ENCODE measurements at places on chromosomes 7 and 10.

DNA sequence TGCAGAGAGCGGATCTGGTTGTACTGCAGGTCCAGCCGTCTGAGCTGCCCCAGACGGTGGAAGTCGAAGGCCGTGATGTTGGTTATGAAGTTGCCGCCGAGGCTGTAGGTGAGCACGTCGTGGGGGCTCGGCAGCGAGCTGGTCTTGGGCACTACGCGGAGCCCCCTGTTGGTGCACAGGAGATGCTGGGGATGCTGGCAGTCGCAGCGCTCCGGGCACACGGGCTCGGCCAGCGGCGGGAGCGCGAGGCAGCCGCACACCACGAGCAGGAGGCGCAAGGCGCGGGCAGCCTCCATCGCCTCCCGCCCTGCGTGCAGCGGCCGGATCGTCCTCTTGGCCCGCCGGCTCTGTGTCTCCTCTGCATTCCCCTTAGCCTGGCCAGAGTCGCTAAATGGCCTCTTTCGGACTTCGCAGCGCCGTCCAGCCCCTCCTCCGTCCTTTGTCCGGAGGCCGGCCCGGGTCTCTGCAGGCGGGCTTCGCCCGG lies 337 bp downstream of the TRIL start:
- DNase-seq = no peak

GRCh38 chr7:142405122-142405765 lies 147.4 kb upstream of the PRSS58 start:
- DNase-seq = no peak

- DNase-seq = no peak
These were observed 4.8 kb upstream of the ZNF488 start for GRCh38 chr10:47388879-47389278.

GRCh38 chr10:75613685-75614504 lies 182.5 kb downstream of the LRMDA start:
- no peak for DNase-seq

GRCh38 chr10:10526846-10527245 lies 490.8 kb upstream of the CELF2 start:
- DNase-seq = no peak

- no peak for DNase-seq
These were observed 99.9 kb upstream of the JAZF1 start for GRCh38 chr7:28280516-28280915.

- no peak for DNase-seq
These were observed at the start of gene HYAL4 for GRCh38 chr7:123844712-123845219. Gene HYAL4 (plus strand): TSS chr7:123845169. CDS start chr7:123868274, 23,105 bp downstream.

- DNase-seq = no peak
These were observed 116.1 kb upstream of the CDCA7L start for GRCh38 chr7:22061775-22062174.

GRCh38 chr10:79443338-79444198 lies 1.9 kb downstream of the ZCCHC24 start:
- no peak for DNase-seq

DNA sequence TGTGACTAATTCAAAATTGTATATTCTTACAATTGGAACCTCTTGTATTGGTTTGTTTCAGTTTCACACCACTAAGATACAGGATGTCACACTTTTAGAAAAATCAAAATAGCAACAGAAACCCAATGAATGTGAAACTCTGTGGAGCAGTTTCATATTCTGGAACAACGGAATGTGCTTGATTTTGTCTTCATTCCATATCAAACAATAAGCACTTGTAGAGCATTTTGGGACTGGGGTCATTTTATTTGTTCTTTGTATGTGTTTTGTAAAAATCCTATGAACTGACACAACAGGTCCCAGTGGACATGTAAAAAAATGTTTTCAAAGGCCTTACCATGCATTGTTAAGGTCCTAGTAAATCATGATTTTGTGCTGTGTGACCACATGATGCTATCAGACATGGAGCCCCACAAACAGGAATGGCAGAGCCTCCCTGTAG lies 123.1 kb downstream of the DKK1 start:
- DNase-seq = no peak

- DNase-seq = no peak
These were observed at the start of gene MYO3A for GRCh38 chr10:25933653-25934608. Gene MYO3A (plus strand): TSS chr10:25934229. CDS start chr10:25952111, 17,882 bp downstream.

- peak; percentile 42 for DNase-seq
These were observed 652 bp downstream of the KAZALD1 start for GRCh38 chr10:101062232-101063049.

- no peak for DNase-seq
These were observed 720.8 kb downstream of the AUTS2 start for GRCh38 chr7:70319057-70319456.

DNA sequence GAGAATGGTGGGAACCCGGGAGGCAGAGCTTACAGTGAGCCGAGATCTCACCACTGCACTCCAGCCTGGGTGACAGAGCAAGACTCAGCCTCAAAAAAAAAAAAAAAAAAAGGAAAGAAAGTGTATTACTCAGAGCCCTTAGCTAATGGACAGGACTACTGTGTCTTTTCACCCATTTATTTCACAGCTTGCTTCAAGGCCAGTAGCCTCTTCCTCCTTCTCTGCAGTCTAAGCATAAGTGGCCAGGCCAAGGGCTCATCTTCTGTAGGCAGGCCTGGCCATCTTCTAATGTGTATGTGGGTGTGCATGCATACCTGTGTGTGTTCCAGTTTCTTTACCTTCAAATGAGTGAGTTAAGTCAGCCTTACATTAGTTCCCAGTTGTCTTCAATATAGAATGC lies 94.8 kb upstream of the GDF10 start:
- DNase-seq = no peak

GRCh38 chr7:91630581-91631380 lies 249.7 kb downstream of the MTERF1 start:
- DNase-seq = no peak

DNA sequence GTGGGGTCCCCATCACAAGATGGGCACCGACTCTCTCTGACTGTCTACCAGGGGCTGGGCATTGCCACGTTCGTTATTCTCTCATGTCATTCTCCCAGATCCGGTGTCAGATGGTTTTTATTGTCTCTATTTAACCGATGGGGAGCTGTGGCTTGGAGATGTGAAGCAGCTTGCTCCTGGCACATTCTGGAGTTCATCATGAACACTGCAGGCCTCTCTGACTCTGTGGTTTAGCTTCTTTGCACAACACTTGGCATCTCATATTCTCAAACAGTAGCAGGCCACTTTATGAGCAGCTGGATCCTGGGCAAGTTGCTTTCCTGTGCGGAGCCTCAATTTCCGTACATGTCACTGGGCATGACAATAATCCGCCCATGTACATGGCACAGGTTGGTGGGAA lies 119.9 kb downstream of the LRRC18 start:
- DNase-seq = no peak

- DNase-seq = no peak
These were observed 120.8 kb upstream of the NANOS1 start for GRCh38 chr10:118908557-118909256.

DNA sequence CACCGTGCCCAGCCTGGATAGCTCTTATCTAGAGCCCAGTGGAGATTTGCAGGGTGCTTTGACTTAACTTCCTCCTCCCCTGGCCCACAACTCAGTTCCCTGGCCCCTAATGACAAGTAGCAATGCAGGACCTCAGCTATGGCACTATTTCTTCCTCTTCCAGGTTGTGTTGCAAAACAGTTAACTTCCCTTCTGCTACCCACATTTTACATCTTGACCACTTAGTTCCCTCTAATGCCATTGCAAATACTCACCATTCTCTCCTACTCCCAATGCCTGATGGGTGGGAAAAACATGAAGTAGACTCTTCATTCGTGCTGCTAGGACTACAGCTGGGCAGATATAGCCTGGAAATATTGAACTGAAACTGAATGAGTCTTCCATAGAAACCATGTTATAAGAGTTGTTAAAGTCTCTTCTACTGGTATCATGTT lies 39.1 kb upstream of the FGL2 start:
- no peak for DNase-seq

DNA sequence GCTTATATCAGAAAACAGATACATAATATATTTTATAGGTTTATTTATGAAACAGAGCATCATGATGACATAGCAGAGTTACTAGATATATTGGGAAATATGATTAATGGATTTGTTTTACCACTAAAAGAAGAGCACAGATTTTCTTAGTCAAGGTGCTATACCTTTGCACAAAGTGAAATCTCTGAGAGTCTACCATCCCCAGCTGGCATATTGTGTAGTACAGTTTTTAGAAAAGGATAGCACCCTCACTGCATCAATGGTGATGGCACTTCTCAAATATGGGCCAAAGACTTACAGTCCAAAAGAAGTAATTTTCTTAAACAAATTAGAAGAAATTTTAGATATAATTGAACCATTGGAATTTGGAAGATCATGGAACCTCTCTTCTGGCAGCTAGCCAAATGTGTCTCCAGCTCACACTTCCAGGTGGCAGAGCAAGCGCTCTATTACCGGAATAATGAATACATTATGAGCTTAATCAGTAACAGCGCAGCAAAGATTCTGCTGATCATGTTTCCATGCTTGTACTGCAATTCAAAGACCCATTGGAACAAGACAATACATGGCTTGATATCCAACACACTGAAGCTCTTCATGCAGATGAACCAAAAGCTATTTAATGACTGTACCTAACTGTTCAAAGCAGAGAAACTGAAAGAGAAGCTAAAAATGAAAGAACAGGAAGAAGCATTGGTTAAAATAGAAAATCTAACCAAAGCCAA lies 21.9 kb upstream of the CREB3L2 start:
- peak; percentile 32 for DNase-seq
